ENCODE measurements at places on chromosomes 7 and 10.

DNA sequence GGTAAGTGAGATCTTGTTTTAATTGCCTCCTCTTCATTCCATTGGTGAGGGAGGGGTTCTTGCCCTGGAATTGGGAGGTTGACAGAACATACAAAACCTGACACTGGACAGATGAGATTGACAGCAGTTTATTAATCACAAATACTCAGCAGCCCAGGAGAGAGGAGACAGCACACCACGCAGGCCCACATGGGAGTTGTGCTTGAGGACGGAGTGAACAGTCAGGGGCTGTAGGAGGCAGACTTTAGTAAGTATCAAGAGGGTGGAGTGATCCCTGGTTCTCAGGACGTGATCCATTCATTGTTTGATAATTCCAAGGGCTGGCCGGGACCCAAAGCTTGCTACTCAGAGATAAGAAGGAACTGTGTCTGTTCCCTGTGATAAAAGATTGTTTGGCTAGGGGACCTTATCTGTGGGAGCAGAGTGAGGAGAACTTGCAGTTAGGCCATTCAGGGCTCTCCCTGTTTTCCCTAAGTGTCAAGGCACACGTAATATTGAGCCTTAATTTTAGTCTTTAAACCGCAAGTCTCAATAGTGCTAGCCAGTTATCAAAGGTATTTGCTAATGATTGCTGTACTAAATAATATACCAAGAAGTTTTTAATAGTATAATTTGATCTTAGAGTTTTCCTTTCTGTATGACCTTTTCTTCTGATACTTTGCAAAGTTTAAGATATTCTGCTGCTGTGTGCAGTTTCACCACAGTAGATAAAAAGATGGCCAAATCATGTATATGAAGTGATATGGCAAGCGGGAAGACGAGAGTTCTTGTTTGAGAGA is 14.5 kb downstream of the CAPZA2 start:
- DNase-seq: no peak

- DNase-seq: no peak
Measured at GRCh38 chr7:16636555-16637101, 8.9 kb downstream of the ANKMY2 start.

DNA sequence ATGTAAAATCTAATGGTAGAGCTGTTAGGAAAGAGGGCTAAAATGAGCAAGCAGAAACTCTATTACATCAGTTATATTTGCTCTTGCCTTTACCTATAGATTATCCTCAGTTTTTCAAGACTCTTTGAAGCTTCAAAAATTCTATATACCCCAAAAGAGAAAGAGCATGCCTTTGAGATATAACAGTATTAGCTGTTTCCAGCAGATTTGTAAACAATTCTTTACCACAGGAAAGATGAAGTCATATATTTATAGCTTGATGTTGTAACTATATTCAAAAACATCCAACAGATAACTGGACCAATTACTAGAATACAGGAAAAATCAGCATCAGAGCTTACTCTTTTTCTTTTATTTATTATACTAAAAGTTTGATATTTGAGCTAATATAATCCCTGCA is 416.2 kb upstream of the TPK1 start:
- DNase-seq: no peak

DNA sequence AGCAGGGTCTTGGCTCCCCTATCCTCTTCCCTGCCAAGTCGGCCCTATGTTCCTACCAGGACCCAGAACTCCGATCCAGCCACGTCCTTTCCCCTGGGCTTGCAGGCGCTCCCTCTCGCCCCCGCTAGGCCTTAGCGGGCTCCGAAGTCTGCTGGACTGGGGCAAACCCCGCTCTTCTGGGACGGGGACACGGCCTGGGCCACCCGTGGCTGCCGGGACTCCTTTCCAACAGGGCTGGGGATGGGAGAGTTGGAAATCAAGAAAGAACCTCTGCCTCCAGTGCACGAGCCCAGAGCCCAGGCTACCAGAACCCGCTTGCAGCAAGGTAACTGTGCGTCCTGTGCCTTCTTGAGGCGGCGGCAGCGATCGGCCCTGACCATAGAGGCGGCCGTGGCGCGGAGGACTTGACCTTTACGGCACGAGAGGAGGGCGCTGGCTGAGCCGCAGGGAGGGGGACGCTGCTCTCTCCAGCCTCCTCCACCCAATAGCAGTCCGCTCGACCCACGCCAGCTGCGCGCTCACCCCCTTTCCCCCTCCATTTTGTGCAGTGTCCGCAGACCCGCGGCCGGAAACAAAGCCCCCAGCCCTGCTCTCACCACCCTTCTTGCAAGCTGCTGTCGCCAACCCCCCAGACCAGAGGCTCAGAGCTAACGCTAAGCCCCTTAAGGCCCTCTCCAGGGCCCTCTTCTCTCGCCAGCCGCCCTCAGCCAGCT is 7.0 kb upstream of the HOXA11 start:
- no peak for DNase-seq

GRCh38 chr10:28533571-28534304 is 820 bp downstream of the WAC start:
- DNase-seq: peak; percentile 12

DNA sequence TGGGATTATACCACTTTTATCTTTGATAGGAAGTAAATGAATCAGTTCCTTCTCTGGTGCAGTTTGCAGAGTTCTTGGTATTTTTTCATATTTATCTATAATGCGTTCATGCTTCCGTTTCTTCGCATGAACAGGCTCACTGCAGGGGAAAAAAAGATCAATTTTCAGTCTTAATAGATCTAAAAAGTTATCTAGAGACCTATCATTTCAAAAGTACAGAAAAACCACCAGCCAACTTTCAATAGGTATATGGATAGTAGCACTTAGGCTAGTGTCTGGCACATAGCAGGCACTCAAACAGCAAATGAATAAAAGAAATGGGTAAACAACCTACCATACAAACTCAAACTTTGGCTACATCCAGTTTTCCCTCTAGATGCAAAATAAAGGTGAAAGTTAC is 5.5 kb downstream of the NOC3L start:
- DNase-seq: no peak

GRCh38 chr10:133088179-133088955 is 643 bp downstream of the ADGRA1 start:
- no peak for DNase-seq
